Omental fat pad (tissue), 4 donors: ENCODE measurements at places on chromosomes 2 and 18.

DNA sequence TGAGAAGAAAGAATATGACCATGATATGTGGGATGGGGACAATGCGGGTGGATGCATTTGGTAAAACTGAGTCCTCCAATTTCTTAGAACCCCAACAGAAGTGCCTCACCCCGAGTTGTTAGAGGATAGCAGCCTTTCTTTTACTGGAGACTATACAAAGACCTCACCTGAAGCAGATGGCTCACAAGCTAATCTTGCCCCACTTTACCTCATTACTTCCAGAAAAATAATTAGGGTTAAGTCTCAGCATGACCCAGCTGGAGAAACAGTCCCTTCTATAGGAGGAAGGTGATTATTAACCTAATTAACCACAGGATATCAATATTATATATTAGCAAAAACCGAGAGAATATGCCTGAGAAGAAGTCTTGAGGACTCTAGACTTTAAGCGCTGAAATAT is 128.4 kb downstream of the PDE1A start:
- no peak for DNase-seq

GRCh38 chr2:237059155-237059875 is 26.4 kb upstream of the COPS8 start:
- DNase-seq, result no peak

DNA sequence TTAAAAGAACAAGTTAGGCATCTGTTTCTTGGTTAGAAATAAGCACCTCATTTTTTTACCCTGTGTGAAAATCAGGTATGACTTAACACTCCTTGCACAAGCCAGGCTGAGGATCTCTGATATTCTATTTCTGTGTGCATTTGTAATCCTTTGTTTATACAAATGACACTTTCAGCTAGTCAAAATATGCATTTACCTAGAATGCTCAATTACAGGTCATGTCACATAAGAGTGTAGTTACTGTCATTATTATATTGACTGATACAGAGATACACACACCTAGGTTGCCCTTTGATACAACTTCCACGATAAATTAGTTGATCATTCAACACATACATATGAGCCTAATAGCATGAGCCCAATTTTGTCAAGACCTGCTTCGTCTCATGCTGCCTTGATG is 144.3 kb downstream of the CHST9 start:
- no peak for DNase-seq

GRCh38 chr18:79479116-79479760 is 83.5 kb downstream of the NFATC1 start:
- no peak for DNase-seq

DNA sequence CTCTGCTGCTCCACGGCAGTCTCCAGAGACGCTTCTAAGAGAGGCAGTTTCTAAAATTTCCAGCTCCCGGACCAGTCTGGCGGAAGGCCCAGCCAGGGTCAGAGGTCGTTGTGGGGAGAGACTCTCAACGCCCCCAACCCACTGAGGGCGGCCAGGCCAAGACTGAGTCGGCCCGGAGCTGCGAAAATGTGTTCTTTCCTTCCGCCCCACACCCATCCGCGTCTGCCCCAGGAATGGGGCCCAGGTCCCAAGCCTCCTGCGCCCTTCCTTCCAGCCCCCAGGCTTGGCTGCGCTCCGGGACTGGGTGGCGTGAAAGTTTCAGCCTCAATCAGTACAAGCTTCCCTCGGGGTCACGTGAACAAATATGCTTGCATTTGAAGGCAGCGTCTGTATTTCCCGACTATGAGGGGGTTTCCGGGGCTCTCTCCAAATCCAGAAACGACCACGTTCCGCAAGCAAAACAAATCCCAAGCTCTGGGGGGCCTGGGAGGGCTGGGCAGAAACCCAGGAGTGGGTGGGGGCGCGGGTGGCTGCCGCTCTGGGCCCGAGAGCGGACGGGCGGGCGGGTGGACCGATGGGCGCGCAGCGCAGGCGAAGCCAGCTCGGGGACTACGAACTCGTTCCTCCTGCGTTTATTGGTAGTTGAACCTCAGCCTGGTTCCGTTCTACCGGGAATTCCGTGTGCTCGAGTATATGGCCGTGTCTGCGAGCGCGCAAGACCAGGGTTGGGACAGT is 3.3 kb downstream of the HOXD3 start:
- no peak for DNase-seq

DNA sequence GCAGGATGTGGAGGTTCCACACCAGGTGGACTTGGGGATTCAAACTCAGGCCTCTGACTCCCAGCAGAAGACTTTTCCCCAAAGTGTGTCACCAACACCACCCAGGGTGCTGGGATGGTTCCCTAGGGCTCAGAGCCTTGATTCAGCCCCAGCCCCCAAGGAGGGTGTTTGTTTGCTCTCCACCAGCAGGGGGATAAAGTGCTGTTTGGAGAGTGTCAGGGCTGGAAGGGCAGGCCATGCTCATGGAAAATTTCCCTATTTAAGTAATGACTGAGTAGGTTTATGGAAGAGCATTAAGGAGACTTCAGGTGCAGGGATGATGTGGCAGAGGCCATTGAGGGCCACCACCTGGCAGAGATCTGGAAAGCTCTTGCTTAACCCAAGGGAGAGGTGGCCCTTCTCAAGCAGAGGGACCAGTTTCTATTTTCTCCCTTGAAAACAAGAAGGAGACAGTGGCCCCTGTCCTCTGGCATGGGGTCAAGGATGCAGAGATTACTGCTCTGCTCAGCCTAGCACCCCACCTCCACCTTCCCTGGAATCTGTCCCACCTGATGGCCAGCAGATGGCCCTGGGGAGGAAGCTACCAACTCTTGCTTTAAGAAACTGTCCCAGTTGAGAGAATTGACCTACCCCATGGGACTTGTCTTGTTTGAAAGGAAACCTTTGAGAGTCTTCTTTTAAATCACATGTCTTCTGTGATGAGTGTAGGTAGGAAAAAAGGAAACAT is 122.1 kb downstream of the ACOXL start:
- no peak for DNase-seq

GRCh38 chr2:70570041-70570661 is 16.5 kb upstream of the TGFA start:
- DNase-seq, result no peak
